HT1080 (cell line): ENCODE measurements at places on chromosomes 16 and 17.

GRCh38 chr16:83851473-83851872, 43.7 kb downstream of the HSBP1 start:
- DNase-seq = no peak

DNA sequence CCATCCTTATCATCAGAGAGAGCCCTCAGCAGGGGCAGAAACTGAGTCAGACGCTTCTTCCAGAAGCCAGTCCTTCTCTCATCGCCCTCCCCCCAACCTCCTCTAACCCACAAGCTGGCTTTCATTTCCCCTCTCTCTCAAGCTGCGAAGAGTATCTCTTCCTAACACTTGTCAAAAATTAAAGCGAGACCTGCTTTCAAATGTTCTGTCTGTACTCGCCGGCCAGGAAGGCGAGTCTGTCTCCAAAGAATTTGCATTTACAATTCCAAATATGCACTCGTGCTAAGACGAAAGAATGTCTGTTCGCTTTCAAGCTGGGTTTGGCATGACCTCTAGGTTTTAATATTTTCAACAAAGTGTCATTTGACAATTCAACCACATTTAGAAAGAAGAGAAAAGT, 140.4 kb downstream of the RGS9 start:
- DNase-seq = no peak

- peak; percentile 83 for DNase-seq
Observed at GRCh38 chr17:30363715-30364202, 15.0 kb upstream of the CPD start.

- DNase-seq = peak; percentile 36
Observed at GRCh38 chr16:31664683-31665482, 137.2 kb downstream of the AHSP start.

- DNase-seq = no peak
Observed at GRCh38 chr16:53067675-53068074, 12.9 kb downstream of the CHD9 start.

- DNase-seq = no peak
Observed at GRCh38 chr16:1689853-1690252, 11.8 kb downstream of the JPT2 start.

DNA sequence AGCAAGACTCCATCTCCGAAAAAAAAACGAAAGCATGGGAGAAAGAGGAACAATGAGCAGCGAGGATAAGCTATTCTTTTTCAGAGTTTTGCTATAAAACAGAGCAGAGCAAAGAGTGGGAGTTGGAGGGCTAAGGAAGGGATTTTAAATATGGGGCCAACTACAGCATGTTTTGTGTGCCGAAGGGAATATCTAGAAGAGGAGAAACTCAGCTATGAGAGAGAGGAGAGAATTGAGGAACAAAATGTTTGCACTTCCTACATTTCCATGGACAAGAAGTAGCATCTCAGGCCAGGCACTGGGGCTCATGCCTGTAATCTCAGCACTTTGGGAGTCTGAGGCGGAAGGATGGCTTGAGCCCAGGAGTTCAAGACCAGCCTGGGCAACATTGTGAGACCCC, 13.1 kb upstream of the GRB2 start:
- no peak for DNase-seq

DNA sequence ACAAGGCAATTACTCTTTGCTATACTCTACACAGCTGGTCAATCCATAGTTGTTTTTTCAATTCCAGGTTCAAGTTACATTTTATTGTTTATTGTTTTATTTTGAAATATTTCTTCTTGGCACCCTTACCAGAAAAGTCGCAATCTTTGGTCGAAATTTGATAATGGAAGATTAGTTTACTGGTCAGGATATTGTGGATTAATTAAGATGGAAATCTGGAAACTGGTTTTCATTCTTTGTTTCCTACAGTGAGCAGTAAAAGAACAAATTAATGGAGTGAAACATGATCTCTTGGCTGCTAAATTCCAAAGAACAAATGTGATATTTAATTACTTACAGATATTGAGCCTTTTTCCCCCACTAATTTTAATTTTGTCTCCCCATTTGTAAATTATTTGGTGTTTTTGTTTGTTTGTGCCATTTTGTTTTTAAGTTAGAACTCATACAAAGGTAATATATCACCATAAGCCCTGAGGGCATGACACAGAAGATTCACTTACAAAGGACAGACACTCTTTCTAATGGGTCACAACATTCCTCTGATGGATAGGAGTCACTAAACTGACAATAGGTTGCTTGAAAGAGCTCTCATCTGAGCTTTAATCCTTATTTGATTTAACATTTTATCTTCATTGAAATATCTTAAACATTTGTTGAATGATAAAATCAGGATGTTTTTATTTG, 700.2 kb downstream of the KCNJ2 start:
- no peak for DNase-seq

- DNase-seq = no peak
Observed at GRCh38 chr17:16888413-16889087, 83.4 kb downstream of the TNFRSF13B start.

- peak; percentile 80 for DNase-seq
Observed at GRCh38 chr16:27245276-27246172, 23.0 kb downstream of the NSMCE1 start.

- DNase-seq = peak; percentile 27
Observed at GRCh38 chr16:46607529-46607928, 13.7 kb downstream of the SHCBP1 start.

DNA sequence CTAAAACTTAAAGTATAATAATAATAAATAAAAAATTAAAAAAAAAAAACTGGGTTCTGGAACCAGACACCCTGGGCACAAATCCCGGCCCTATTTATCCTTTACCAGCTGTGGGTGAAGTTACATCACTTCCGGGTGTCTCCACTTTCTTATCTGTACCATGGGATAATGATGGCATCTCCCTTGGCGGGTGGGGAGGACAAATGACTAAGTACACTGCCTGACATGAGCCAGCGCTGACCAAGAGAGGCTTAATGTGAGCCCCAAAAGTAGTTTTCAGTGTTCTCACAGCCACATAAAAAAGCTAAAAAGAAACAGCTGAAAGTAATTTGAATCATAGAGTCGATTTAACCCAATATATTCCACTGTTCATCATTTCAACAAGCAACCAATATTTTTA, 424.9 kb downstream of the SOX9 start:
- DNase-seq = no peak

DNA sequence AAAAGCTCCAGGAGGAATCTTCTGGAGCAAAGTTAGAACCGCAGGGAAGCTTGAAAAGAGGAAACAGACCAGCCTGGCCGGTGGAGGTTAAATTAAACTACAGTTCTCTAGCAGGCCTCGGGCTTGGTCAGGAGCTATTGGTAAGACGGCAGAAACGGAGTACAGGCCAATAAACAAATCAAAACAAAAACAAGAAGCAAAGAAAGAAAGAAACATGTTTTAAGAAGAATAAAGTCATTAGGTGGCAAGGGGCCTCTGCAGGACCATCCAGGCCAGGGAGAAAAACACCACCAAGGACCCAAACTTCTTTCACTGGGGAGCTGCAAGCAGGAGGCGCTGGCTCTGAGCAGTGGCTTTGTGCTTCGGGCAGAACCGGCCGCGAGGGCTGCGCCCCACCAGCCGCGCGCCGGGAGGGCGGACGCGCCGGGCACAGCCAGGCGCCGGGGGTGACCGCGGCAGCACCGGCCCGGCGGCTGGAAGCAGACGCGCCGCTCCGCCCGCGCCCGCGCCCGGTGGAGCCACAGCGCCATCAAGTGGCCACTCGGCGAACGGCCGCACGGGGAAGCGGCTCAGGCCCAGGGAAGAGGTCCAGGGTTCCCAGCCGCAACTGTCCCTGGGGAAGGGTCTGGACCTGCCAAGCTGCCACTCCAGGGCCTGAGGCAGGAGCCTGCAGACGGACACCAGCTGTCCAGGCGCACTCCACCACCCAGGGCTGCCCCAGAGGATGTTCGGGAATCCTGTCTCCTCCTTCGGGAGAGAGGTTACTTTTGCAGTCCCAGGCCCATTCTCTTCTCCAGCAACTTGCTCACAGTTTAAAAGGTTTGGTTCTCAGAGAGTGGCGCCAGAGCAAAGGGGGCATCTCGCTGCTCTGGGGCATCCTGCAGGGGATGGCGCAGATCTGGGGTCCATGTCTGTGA, 419.4 kb downstream of the SOX9 start:
- DNase-seq = peak; percentile 80

DNA sequence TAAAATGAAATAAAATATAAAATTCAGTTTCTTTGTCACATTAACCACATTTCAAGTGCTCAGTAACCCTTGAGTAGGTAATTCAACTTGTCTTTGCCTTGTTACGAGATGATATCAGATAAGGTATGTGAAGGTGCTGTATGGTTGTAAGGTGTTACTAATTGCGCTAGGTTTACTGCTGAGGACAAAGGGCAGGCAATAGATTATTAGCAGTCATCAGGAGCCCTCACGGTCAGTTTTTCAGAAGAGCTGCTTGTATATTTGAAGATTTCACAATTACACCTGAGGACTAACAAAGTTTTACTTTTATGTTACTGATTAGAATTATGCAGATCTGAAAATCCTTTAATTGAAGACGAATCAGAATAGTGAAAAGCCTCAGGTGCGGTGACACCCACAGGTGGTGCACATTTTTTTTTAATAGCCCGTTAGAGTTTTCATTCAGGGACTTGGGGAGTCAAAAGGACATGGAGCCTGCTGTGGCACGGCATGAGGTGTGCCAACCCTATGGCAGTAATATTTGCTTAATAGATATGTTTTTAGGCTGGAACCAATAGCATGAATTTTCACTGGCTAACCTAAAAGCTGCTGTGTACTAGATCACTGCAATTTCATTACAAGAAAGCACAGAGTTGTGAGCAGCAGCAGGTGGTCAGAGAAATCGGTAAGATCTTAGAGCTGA, 16.4 kb downstream of the NDEL1 start:
- no peak for DNase-seq

DNA sequence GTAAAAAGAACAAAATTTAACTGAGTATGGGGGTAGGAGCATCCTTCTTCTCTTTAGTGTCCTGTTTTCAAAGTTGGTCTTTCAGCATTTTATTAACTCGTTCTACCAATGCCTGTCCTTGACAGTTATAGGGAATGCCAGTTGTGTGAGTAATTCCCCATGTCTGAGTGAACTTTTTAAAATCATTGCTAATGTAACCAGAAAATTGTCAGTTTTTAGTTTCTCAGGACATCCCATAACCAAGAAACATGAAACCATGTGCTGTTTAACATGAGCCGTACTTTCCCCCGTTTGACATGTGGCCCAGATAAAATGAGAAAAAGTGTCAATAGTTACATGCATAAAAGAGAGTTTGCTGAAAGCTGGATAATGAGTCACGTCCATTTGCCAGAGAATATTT, 71.4 kb upstream of the ARL4D start:
- peak; percentile 17 for DNase-seq

GRCh38 chr16:85027958-85028684, 526 bp downstream of the KIAA0513 start:
- no peak for DNase-seq

GRCh38 chr17:36198831-36199465, 2.4 kb upstream of the CCL3L1 start:
- no peak for DNase-seq

GRCh38 chr17:19254651-19255050, 17.5 kb downstream of the EPN2 start:
- DNase-seq = no peak

DNA sequence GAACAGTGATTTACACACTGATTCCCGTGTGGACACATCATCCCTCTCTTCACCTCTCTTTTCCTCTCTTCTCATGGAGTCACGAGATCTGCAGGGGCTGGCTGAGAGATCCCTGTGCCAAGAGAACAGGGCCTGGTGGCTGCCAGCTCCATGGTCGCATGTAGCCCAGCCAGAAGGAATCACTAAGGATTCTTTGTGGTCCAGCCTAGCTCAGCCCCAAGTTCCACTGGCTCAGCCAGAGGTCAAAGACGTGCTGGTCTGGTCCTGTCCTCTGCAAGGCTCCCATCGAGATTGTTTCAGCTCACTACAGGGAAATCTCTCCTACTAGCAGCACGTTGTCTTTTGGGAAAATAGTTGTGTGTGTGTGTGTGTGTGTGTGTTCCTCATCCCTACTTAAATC, 66.4 kb downstream of the NDEL1 start:
- DNase-seq = no peak

- DNase-seq = no peak
Observed at GRCh38 chr17:68302066-68302564, 10.8 kb downstream of the ARSG start.

DNA sequence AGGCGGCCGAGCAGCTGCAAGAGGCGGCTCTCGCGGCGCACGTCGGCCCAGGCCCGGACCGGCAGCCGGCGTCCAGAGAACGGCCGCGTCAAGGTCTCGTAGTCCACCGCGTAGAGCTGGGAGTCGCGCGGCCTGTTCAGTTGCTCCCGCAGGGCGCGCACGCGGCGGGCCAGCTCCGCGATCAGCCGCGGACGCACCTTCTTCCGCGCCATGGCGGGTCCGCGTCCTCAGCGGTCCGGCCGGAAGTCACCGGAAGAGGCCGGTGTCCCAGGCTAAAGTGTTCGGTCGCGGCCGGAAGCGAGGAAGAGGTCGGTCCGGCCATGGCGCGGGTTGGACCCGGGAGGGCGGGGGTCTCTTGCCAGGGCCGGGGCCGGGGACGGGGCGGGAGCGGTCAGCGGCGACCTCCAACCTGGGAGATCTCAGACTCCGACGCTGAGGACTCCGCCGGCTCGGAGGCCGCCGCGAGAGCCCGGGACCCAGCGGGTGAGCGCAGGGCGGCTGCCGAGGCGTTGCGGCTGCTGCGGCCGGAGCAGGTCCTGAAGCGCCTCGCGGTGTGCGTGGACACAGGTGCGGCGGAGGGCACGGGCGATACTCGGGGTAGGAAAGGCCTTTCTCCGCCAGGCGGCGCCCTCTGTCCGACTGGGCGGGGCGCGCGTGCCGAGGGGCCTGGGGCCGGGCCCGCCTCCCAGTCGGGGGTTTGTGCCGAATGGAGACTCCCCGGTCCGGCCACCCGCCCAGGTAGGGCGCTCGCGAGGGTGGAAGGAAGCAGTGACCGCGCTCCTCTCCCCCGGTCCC, at the start of gene MRPS34:
TSS of gene MRPS34 (minus strand) at position 227 of the 795 bp plus-strand sequence. CDS start at position 212, 15 bp downstream.
- peak; percentile 73 for DNase-seq

DNA sequence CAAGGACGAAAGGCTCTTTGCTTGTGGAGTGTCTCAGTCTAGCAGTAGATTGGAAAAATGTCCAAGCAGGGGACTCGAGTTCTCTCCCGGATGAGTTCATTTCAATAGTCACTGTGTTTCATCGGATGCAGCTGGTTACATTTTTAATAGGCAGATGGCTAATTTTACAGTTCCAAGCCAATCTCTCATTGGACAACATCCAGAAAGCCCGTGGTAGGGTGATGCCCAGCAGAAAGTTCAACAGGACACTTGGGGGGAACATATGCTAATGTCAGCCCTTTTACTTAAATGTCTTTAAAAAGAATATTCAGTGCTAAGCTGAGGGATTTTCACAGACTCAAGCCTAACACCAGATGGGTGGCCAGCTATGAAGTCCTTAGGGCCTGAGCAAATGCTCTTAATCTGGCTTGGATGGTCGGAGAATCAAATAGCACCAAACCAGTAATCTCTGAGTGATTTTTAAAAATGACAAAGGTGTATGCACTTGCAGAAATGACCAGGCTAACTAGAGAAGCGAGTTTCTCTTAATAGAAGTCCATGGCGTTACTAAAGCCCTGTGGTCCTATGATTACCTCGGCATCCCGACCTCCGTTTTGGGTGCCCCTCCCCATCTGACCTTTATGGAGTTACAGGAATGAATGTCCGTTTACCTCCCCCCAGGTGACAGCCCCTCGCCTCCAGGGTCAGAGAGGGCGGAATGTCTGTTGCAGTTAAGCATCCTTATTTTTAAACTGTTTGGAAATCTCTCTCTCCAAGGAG, 289.2 kb upstream of the SALL1 start:
- DNase-seq = no peak

GRCh38 chr17:72714357-72714966, 378.0 kb downstream of the SLC39A11 start:
- no peak for DNase-seq
